ENCODE measurements at places on chromosomes 2 and 18.

- DNase-seq: no peak
Measured at GRCh38 chr18:42617221-42617620, 498.3 kb downstream of the RIT2 start.

GRCh38 chr2:54604871-54605270 lies 118.6 kb upstream of the EML6 start:
- peak; percentile 42 for DNase-seq

GRCh38 chr2:98737848-98738247 lies 6.9 kb upstream of the MGAT4A start:
- no peak for DNase-seq

DNA sequence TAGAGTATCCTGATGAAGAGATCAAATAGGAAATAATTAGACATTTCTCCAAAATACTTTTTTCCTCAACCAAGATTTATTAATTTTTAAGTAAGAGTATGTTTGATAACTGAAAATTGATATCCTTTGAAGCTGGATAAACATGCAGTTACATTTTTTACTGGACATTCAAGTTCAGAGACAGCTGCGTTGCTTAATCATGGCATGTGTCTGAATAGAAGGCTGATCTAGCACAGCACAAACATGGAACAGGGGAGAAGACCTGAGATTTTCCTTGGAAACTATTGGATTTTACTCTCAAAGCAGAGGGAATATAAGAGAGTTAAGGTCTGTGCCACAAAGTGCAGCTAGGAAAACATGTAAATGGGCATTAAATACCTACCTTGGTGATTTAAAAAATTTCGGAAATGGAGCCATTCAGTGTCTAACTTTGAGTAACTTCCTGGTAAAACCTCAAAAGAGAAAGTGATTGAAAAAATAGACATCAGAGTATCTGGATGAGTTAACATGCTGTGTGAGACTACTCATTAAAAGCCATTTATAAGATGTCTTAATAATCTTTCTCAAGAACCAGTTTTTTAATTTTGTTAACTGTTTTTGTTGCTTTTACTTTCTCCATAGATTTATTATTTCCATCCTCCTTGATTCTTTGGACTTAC lies 31.8 kb downstream of the CRIM1 start:
- DNase-seq: no peak

GRCh38 chr18:48125724-48126123 lies 195.3 kb upstream of the SMAD2 start:
- DNase-seq: no peak

DNA sequence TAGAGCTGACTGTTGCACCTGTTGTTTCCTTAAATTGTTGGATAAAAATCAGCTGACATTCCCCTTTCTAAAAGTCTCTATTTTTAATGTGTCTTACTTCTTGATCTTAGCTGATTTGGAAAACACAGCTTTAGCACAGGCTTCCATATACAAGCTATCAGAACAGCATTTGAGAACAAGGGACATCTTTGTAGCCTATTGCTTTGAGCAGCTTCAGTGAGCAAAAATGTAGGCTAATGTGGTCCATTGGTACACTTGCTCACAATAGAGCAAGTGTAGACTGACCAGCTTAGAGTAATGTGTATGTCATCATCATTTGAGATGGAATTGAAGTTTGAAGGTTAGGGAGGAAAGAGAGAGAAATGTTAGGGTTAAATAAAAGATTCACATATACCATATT lies 7.0 kb downstream of the INPP1 start:
- no peak for DNase-seq

- no peak for DNase-seq
Measured at GRCh38 chr2:214358506-214358905, 52.3 kb upstream of the VWC2L start.

DNA sequence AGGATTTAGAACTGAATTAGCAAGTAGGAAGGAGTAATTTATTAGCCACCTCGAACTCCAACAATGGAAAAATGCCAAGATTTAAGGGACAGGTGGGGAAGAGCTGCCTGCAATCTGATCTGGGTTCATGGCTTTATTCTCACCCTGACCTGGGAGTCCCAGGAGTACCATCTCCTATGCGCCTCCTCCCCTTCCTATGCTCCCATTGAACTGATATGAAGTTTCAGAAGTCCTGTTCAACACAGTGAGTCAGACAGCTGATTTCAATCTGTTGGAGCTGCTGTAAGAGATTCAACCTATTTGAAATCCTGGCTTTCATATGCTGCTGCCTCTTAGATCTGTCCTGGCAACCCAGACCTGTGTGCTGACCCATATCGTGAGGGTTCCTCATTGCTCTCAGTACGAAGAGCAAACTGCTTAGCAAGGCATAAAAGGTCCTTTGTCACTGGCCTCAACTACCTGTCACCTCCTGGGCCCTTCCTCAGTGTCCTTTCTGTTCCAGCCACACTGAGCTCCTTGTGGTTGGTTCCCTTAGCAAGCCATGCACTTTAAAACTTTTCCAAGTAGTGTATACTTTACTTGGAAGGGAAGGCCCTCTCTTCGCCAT lies 15.9 kb upstream of the CD28 start:
- no peak for DNase-seq

GRCh38 chr2:8103085-8103708 lies 578.7 kb upstream of the ID2 start:
- no peak for DNase-seq

GRCh38 chr2:215107216-215108056 lies 31.0 kb downstream of the ABCA12 start:
- no peak for DNase-seq

GRCh38 chr2:189300916-189301315 lies 121.4 kb upstream of the COL5A2 start:
- DNase-seq: no peak

DNA sequence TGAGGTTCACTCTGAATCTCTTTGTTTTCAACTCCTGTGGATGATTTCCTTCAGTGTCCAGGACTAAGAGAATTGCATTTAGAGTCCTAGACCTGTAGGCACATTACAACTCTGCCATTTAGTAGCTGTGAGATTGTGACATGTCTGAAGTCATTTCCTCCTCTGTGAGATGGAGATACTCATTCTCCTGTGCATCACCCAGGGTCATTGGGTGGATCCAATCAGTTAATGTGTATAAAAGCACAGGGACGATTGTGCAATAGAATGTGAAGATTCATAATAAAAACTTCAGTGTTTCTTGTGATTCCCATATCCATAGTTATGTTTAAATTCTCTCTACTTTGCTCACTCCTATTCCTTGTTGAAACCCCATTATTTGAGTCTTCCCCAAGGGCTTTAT lies 113.6 kb downstream of the DIS3L2 start:
- DNase-seq: no peak

DNA sequence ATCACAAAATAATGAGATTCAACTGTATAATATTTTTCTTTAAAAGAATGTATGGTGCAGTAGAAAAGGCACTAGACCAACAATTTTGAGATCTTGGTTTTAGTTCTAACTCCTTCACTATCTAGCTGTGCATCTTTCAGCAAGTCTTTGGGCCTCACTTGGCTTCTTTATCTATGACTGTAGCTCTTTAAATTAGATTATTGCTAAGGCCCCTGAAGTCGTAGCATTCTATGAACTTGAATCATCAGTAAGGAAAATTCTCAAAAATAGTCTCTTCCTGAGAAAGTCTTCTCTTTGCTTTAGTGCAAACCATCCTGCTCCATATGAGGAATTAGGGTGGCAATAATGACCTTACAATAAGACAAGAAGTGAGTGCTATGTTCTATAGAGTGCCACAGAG lies 140.4 kb downstream of the FTCDNL1 start:
- no peak for DNase-seq

- no peak for DNase-seq
Measured at GRCh38 chr18:8800445-8800844, 95.1 kb downstream of the MTCL1 start.

- no peak for DNase-seq
Measured at GRCh38 chr2:162030363-162031190, 43.4 kb downstream of the DPP4 start.

DNA sequence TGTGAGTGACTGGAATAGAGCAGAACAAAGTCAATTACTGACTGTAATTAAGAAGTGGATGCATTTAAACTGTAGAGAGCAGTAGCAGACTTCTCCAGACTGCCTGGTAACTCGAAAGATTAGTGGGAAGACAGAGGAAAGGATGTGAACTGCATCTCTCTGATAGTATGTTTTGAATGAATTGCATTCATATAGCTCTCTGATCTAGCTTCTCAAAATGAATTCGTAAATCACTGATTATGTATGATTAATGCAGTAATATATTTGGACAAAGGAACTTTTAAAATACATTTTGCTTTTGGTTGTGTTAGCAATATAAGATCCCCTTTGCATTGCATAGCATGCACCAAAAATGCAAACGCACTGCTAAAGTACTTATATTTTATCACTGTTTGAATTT lies 304.0 kb downstream of the ARHGAP15 start:
- DNase-seq: no peak

DNA sequence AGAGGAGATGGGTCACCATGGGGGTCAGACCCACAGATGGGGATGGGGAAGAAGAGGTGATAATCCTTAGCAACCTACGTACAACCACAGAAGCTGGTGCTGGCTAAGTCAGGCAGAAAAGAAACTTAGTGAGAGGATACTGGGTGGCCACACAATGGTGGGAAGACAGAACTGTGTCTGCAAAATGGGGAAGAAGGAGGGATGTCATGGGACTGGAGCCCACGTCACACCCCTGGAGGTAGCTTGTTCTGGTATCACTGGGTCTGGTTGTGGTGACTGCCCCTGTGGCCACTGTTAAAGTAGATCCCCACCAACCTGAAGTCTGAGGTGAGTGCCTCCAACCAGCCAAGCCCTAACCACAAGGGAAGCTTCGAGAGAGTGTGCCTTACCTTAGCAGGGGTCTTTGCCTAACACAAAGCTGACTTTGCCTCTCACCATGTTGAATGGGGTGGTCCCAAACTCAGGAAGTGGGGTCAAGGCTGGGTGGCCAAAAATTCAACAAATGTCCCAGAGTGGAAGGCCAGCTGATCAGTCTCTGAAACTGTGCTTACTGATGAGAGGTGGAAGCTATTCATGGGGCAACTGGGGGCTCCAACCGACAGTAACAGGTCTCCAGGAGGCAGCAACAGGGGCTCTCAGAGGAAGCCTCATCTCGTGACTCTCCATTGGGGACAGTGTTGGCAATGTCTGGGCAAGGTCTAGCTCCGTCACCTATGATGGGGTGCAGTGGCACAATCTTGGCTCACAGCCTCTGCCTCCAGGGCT lies 64.8 kb upstream of the SLC1A4 start:
- no peak for DNase-seq

DNA sequence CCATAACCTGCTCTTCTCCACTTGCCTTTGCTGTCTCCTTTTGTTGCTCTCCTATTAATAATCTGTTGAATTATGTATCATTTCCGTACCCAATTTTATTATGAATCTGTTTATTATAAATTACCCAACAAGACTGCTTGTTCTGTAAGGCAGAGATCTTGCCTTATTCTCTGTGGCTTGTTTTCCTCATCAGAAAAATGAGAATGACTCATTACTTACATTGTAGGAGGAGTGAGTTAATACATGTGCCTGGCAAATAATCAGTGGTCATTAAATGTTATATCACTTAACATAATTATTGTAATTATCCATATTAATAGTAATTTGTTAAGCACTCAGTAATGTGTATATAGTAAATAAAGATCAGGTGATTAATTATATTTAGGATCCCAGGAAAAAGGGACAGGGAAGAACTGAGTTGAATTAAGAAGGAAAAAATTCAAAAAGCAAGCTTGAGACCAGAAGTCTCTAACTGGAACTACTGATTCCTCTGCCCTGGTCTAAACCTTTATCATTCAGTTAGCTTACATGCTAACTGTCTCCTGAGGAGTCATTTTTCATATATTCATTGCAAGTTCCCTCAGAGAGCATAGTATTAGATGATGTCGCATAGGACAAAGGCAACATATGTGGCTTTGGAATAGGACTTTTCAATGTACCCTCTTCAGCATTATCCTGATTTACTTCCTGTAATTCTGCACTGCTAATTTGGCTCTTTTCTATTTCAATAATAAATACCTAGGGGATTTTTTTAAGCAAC lies 335.7 kb downstream of the GALNT13 start:
- DNase-seq: no peak

DNA sequence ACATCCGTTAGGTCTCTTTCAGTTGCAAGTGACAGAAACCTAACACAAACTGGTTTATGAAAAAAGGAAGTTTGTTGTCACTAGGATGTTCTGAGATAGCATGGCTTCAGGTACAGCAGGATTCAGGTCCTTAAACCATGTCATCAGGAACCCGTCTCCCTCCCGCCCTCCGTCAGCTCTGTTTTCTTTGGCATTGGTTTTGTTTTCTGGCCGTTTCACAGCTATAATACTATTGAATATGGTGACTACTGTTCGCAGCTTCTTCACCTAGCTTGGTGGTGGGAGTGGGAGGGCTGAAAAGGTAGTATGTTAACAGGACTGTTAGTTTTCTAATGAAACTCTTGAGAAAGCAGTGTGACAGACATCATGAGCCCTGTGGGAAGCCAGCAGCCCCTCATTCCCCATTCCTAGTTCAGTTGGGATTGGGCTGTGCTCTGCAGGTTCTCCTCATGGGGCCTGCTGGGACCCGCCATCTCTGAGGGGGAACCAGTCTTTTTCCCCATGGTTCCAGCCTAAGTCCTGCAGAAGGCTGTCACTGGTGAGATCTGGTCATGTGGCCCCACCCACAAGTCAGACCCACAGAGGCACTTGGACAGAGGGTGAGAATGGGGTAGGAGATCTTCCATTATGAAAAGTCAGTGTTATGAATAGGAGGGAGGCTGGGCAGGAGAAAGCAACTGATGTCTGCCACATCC lies 12.1 kb downstream of the PTMA start:
- no peak for DNase-seq

- DNase-seq: no peak
Measured at GRCh38 chr2:168120310-168120709, 127.1 kb downstream of the STK39 start.

GRCh38 chr2:209383212-209383611 lies 40.6 kb upstream of the MAP2 start:
- DNase-seq: no peak

GRCh38 chr2:32068-32467 lies 14.2 kb downstream of the FAM110C start:
- peak; percentile 46 for DNase-seq

DNA sequence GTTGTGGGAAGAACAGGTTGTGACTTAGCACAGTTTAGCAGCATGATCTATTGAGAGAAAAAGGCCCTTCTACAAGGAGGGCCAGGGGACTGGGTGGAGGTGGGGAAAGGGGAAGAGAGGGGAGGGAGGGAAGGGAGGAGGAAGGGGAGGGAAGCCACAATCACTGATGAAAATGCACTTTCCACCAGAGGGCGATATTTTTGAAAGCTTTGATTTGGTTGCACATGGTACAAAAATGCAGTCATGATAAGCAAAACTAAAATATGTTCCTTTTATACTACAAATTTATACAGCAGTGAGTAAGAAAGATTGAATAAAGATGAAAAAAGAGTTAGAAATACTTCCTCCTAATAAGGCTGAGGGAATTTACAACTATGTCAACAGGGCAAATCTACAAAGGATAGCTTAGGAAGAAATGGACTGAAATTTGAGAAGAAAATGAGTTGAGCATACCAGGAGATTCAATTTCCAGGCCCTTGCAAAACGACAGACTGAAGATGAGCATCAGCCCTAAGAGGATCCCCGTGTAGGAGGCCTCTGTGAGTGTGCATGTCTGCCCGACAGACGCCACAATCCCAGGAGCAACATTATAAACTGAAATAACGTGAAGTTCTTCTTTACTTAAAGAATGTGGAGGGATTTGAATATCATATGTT lies 17.2 kb downstream of the SH3YL1 start:
- no peak for DNase-seq

Data from activated CD4-positive, alpha-beta T cell treated with anti-CD3 and anti-CD28 coated beads, Interleukin-2, amount 50 U/mL, for 48 hours (primary cell).